ENCODE measurements at places on chromosomes 2 and 18.

GRCh38 chr2:241818943-241819270 lies 9.9 kb downstream of the NEU4 start:
- no peak for DNase-seq

DNA sequence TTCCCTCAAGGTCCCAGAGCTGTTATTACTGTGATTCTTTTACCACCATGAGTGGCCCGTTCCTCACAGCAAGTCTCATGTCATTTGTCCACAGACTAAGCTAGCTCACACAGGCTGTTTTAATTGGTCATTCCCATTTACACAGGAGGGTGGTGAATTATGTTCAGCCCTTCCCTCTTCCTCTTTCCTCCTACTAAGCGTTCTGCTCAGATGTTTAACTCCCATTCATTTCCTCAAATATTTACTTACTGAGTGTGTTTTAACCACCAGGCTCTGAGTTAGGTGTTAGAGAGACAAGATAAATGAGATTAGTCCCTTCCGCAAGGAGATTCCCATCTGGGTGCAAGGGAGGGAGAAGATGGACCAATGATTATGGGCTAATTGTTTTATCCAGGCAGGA lies 403.6 kb upstream of the ACVR2A start:
- no peak for DNase-seq

- DNase-seq: no peak
Measured at GRCh38 chr2:75772908-75773630, 62.4 kb upstream of the GCFC2 start.

GRCh38 chr2:134336352-134336751 lies 82.5 kb downstream of the MGAT5 start:
- no peak for DNase-seq

DNA sequence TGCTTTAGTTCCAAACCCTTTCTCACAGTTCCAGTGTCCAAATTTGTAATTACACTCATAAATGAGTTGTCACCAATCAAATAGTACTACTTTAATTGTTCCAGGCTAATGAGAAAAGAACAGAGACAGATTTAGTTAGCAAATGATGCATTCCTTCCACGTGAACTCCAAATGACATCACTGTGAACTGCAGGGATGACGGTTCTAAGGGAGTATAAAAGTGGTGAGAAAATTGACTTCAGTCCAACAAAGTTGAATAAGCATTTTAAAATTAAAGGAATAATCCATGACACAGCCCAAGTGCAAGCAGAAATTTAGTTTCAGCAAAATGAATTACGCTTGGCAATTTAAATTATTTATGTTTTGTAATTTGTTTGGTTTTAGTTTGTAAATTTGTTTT lies 102.0 kb upstream of the LRATD1 start:
- no peak for DNase-seq

GRCh38 chr18:11279461-11279860 lies 130.1 kb upstream of the PIEZO2 start:
- DNase-seq: no peak

- DNase-seq: no peak
Measured at GRCh38 chr2:33581872-33582271, 17.2 kb downstream of the FAM98A start.

DNA sequence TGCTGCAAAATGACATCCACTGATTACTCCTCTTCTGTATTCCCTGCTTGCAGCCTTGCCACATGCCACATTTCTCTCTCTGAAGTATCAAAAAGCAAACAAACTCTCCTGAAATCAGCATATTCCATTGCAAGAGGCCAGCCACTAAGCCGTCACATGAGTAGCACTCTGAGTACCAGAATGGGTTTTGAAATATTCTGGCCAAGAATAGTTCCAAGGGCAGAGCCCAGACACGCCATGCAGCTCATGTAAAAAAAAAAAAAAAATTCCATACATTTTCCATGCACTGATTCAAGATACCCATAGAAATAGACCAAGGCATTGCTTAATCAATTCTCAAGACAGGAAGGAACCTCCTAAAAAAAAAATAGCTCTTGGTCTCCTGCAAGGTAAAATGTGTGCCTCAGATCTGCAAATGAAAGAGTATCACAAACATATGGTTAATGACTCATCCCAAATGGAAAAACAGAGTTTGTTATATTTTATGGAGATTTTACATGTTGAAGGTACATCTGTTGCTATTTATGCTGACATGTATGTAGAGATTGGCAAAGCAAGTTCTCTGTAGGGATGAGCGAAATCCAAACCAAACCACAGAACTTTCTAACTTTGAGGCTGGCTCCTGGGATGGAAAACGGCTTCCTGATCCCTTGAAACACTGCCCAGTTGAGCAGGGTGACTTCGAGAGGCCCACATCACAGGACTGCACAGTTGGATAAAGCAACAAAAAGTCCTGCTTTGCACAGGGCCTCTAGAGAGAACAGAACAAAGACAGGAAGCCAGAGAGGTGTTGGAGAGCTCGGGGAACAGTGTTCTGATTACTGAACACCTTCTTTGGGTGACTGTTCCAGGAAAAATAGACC lies 346.2 kb downstream of the ZNF521 start:
- DNase-seq: no peak

DNA sequence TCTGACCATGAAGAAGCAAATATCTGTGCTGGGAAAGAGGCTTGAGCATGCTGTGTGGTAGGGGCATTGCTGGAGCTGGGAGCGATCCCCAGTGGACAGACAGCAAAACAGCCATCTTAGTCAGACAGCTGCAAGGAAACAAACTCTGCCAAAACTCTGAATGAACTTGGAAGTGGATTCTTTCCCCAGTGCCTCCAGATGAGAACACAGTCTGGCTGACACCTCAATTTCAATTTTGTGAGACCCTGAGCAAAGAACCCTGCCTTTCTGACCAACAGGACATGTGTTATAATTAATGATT lies 23.2 kb upstream of the FAP start:
- DNase-seq: no peak

DNA sequence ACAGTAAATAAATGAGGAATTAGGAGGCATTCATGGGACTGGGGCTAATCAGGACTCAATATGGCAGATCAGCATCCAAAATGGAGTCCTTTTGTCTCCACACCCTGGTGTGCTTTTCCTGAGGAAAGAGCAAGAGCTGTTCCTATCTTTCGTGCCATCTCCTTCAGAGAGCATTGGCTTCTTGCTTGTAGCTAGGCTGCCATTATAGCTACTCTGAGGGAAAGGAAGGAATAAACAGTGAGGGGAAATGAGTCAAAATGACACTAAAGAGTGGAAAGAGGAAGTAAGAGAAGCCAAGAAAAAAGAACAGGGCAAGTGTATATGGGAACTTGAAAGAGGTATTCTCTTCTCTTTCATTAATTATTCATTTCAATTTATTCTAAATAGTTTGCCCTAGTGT lies 8.4 kb upstream of the NMI start:
- no peak for DNase-seq
